ENCODE measurements at places on chromosomes 11 and 22.
A peak's percentile ranks its signal among the peaks of the same experiment; 100 is the strongest.

GRCh38 chr11:75815345-75816168 lies 547 bp downstream of the UVRAG start:
- DNase-seq, result no peak

DNA sequence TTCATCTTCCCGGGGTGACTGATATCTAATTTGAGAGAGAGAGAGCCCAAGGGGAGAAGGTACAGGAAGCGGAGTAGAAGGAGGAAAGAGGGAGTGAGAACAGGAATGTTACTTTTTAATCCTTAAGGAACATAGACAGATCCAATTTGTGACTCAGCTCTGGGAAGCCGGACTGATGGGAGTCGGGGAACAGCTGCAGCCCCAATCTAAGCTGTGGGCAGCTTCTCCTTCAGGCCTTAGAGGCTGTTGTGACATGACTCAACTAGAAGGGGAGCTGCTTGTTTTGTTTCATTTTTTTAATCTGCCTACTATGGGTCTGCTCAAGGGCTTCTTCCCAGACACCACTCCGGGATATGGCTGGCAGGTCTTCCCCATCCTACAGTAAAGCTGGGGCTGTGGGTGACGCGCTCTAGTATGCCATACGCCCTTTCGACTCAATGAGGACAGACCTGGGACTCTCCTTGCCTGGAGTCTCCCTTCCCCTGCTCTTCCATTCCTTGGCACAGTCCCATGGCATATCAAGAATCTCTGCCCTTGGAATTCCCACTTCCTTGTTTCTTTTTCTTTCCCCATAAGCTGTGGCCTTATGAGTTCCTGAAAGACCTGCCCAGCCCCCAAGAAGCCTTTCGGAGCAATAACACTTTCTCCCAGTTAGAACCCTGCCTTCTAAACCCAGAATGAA lies 103.3 kb upstream of the AKIP1 start:
- no peak for DNase-seq

DNA sequence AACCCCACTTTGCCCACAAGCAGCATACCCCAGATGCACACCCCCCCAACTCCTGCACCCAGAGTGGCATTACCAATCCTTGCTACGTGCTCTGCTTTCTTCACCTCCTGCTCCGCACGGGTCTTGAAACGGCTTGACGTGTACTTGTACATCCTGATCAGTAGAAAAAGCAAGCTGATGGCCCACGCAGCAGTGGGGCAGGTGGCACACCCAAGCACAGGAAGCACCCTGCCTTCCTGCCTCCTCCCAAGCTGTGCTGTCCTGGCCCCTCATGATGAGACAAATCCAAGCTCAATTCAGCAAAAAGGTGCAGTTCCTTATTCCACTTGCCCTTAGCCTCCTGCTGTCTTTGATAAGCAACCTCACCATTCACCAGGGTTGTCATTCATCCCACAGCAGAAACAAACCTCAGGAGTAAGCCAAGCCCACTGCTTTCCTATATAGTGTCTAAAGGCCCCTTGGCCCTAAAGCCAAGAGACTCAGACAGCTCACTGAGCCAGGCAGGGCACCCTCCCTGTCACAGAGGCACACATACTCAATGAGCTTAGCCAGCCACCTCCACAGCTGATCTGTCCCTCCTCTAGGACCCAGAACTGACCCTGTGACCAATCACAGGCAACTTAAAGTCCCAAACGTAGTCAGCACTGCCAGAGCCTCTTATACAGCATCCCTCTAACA lies 27.8 kb downstream of the MORC2 start:
- DNase-seq, result no peak

DNA sequence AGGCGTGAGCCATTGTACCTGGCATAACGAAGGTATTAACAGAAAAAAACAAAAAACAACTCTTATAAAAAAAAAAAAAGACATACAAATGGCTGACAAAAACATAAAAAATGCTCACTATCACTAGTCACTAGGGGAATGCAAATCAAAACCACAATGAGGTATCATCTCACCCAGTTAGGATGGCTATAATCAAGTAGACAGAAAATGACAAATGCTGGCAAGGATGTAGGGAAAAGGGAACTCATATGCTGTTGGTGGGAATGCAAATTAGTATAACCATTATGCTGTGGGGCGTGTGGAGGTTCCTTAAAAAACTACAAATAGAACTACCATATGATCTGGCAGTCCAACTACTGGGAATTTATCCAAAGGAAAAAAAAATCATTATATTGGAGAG lies 17.0 kb downstream of the THY1 start:
- DNase-seq, result no peak

DNA sequence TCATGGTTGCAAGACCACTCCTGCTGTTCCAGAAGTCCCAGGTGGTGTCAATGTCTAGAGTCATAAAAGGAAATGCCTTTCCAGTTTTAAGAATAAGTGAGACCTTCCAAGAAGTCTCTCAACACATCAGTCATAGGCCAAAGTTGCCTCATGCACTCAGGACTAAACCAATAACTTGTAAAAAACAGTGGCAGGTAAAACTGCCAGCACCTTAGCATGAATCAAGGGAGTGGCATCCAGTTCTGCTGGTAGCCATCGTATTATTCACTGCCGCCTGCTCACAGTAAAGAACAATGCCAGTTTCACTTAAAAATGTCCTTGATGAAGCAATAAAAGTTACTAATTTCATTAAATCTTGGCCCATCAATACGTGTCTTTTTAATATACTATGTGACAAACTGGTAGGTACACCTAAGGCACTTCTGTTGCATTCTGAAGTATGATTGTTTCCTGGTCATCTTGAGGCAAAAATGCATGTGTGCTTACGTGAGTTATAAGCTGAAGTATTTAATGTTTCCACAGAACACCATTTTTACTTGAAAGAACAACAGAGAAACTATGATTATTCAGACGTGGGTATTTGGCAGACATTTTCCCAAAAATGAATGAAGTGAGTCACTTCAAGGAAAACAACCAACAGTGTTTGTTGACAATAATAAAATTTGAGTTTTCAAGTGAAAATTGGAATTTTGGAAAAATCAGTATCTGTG lies 125.2 kb upstream of the SNX19 start:
- DNase-seq, result no peak

GRCh38 chr22:41933411-41934177 lies 7.0 kb upstream of the TNFRSF13C start:
- no peak for DNase-seq

- no peak for DNase-seq
These were observed 69.2 kb upstream of the INCENP start for GRCh38 chr11:62054484-62055121.

DNA sequence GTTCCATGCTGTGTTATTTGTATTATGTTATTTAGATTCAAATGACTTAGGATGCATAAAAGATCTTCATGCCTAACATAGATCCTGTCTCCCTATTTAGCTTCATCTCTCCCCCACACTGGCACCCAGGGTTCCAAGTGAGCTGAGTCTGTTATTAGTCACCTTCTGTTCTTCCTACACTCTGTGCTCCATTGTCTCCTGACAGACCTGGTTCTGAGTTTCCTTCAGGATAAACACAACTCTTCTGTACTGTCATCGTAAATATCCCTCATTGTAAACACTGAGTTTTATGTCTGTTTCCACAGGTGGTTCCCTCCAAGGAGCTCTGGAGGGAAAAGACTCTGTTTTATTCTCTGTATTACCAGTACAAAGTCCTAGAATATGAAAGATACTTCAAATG lies 8.7 kb downstream of the MMP26 start:
- DNase-seq, result no peak

DNA sequence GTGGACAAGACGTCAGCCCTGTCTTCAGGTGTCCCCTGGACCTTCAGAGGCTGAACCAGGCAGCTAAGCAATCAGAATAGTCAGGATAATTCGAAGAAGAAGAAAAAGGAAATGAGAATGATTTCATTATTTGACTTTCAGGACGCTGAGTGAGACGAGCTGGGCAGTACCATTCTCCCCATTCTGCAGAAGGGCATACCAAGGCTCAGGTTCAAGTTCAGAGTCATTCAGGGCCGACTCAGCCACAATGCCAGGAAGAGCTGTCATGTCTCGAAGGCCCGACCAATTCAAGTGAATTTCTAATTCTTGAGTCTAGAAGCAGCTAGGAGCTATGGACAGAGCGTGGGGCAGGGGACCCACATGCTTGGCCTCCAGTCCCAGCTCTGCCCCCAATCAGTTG lies 33.8 kb upstream of the CD82 start:
- DNase-seq, result no peak

DNA sequence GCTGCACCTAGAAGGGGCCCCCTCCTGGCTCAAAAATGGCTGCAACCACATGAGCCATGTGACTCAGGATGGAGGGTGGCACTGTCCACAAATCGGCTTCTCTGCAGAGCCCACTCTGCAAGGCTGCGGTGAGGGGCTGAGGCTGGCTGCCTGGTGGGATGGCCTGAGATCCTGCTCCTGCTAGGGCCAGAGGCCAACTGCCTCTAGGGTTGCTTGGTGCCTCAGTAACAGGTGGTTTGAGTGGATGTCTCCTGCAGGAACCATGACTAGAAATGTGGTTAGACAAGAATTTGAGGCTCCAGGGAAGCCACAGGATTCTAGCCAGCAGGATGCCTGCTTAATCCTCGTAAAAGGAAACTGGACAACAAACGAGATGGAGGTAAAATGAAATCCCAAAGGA lies 17.1 kb downstream of the PATZ1 start:
- DNase-seq, result no peak

DNA sequence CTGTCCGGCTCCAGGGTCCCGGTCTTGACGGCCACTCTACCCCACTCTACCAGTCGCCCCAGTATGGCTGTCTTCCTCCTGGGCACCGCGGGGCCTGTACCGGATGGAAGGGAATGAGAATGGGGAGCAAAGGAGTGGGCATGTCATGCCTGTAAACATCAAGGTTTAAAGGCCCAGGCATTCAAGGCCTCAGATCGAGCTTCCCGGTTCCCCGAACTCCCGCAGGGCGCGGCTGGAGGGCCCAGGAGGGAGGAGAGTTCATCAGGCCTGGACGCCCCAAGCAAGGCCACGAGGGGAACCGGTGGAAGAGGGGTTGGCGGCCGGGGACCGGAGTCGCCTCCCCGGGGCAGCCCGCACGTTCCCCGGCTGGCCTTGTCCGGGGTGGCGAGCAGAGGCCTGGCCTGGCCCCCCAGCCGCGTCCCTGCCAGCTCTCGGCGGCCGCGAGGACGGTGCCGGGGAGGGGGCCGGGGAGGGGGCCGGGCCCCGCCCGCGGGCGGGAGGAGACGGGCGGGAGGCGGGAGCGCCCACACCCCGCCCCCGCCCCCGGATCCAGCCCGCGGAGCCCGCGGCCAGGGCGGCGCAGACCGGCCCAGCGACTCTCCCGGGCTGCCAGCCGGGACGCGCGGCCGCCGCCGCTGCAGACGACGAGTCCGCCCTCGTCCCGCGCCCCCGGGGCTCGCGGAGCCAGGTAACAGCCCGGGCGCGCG lies at the start of gene CDC42EP1:
TSS of gene CDC42EP1 (plus strand) at position 580 of the 707 bp plus-strand sequence. CDS start 5,870 bp downstream, outside the sequence.
- DNase-seq, result no peak

- DNase-seq, result no peak
These were observed 294.3 kb downstream of the OPCML start for GRCh38 chr11:133238027-133238426.

GRCh38 chr11:12842933-12843636 lies 166.0 kb upstream of the RASSF10 start:
- DNase-seq, result peak; percentile 73

GRCh38 chr11:27770576-27770975 lies 70.3 kb upstream of the BDNF start:
- DNase-seq, result no peak

- DNase-seq, result no peak
These were observed 1.4 kb downstream of the TAF10 start for GRCh38 chr11:6610591-6610990.

DNA sequence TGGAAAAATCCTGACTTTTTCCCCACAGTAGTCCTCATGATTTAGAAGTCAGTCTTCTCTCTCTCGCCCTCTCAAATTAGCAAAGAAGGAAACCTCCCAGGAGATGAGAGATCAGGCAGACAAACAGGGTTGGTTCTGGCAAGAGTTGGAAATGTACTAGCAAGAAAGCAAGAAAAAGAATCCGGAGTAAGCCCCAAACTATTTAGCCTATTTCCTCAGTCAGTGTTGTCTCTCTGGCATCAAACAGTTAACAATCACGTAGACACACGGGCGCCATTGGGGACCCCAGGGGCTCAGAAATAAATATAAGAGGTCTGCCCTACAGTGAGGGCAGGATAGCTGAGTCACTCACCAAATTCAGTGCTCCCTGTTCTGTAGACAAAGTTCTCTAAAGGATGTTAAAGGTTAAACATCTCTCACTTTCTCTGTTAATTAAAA lies 4.7 kb downstream of the C11orf52 start:
- no peak for DNase-seq

DNA sequence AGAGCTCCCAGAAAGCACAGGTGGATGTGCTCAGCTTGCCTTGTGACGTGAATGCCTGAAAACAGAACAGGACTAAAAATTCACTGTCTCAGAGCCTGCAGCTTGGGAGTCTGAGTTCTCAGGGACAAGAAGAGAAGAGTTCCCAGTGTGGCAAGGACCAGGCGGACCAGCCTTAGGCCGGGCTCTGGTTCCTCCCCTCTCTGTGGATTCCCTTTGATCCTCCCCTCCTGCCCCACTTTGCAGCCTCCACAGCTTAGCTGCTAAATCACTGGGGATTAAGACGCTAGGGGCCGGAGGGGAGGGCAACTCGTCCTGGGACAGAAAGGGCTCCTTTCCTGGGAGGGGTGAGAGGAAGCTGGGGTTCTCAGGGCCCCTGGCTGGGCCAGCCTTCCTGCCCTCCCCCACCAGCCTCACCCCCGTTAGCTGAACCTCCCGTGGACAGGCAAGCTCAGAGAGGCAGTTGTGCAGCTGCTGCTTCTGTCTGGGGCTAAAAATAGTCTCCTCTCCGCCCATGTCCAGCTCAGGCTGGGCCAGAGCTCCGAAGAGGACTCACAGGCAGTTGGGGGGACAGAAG lies 29.9 kb upstream of the JAM3 start:
- no peak for DNase-seq

DNA sequence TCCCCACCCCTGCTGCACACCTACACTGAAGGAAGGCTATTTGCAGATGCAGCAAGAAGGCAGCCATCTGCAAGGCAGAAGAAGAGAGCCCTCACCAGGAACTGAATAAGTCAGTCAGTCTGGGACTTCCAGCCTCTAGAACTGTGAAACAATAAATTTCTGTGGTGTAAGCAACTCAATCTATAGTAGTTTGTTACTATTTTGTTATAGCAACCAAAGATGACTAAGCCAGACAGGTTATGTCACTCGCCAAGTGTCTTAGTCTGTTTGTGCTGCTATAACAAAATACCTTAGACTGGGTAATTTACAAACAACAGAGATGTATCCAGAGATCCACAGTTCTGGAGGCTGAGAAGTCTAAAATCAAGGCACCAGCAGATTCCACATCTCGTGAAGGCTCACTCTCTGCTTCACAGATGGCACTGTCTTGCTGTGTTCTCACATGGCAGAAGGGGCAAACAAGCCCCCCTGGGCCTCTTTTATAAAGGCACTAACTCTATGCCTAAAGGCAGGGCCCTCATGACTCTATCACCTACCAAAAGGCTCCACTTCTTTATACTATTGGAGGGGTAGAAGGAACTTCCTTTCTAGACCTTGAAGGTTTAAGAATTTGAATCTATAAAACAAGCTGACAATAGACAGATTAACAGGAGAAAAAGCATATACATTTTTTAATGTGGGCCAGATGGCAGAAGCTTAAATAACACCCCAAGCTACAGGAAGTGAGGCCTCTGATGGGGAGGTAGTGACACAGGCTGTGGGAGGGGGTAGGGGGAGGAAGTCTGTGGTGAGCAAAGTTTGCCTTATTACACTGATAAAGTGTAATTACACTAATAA lies 12.3 kb downstream of the APOL6 start:
- DNase-seq, result no peak
